ENCODE measurements at places on chromosomes 1 and 21.

DNA sequence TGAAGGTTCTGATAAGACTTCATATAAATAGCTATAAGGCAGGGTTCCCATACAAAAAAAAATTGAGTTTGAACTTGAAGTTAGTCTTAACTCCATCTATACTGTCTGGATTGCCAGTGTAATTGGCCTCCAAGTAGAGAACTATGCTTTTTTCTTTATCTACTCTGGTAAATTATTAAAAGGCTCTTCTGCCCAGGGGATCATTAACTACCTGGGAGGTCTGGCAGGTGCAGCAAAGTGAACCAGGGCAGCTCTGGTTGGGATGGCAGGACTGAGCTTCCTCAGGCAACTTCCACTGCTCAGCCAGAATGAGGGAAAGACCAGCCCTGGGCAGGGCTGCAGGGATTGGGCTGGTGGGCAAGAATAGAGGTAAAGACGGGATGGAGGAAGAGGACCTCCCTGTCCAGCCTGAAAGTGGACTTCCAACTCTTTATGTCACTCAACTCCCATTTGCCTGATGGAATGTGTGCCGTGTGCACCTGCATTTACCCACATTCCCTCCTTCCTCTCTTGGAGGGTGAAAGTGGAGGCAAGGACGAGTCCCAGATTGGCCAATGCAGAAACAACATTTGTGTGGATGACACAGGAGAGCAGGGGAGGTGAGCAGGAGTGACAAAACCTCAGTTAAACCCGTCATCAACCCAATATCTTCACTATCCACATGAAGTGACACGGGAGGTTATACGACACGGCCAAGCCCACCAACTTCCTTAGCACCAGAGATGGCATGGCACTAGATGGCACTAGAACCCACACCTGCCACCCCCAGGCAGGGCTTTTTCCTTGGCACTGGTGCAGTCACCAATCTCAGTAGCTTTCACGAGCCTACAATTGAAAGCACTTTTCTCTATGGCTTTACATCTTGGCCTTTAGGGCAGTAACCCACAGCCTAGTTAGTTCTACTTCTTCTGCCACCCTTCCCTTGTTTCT lies 25.2 kb downstream of the CCN1 start:
- DNase-seq = no peak

DNA sequence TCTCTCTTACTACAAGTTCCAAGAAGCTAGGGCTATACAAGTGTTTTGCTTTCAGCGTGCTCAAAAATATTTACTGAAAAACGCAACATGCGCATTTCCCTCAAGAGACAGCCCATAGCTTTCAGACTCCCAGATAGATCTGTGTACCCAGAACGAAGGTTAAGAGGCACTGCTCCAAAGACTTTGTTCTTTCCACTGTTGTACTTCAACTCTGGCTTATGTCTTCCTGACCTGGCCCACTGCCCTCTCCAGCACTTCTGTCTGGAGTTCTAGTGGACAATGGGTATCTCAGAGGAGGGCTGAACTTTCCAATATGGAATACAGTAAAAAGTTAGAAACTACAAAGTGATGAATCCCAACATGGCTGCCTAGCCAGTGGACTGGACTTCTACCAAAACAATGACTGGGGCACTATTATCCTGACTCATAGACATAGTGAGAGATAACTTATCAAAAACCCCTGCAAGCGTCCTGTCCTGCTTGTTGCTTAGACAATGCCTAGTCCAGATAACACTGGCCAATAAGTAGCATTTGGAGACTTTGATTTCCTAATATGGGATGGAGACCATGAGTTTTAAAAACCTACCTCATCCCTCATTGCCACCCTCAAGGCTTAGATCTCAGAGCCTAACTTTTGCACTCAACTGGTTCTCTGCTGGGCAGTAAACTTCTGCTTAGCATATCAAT lies 8.8 kb upstream of the ADAR start:
- DNase-seq = no peak

- DNase-seq = no peak
Observed at GRCh38 chr1:44628962-44629756, 45.1 kb downstream of the TMEM53 start.

GRCh38 chr21:46431884-46432488 lies 26.7 kb upstream of the DIP2A start:
- DNase-seq = no peak

DNA sequence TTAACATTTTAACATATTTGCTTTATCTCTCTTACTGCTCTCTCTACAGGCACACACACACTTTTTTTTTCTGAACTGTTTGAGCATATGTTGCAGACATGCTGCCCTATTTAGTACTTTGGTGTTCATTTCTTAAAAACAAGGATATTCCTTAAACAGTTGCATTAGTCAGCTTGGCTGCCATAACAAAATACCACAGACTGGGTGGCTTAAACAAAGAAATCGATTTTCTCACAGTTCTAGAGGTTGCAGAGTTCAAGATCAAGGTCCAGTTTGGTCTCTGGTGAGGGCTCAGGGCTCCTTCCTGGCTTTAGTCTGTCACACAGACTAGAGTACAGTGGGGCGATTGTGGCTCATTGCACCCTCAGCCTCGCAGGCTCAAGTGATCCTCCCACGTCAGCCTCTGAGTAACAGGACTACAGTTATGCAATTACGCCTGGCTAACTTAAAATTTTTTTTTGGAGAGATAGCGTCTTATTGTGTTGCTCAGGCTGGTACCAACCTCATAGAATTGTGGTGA lies 46.7 kb downstream of the RPRD2 start:
- DNase-seq = no peak

DNA sequence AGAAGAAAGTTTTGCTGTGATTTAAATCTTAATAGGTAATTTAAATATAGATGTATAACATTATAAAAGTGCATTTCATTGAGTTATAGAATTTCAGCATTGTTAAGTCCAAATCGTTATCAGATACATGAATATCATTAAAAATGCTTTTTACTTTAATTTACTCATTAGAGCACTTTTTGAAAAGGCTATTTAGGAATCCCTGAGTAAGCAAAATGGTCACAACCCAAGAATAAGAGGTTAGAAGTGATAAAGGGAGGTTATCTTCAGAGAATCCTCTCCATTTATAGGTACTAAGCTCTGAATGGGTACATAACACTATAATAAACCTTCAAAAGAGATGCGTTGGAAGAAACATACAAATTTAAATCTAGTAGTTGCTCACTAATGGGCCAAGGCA lies 130.7 kb downstream of the SLC30A10 start:
- DNase-seq = no peak
